ENCODE measurements at places on chromosomes 7 and 10. TPM values are rescaled to one million over a fixed set of nuclear protein-coding genes. Genes with fewer than 3 reads are reported as not detected.
A peak's percentile ranks its signal among the peaks of the same experiment; 100 is the strongest.

DNA sequence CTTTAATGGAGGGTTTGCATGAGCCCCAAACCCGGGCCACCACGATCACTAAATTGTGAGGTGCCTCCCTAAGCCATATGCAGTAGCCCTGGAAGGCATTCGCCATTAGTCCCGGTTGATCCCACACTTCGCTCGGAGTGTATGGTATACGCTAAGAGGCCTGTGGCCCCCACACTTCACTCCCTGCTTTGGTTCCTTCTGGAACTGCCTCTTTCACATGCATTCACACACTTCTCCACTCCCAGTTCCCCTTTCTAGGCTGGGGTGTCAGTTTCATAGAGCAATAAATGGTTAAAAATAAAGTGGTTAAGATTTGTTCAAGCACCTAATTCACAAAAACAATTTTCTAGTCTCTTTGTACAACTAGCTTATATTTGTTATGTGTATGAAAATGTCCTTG is 212.1 kb upstream of the KCND2 start:
- DNase-seq: no peak

DNA sequence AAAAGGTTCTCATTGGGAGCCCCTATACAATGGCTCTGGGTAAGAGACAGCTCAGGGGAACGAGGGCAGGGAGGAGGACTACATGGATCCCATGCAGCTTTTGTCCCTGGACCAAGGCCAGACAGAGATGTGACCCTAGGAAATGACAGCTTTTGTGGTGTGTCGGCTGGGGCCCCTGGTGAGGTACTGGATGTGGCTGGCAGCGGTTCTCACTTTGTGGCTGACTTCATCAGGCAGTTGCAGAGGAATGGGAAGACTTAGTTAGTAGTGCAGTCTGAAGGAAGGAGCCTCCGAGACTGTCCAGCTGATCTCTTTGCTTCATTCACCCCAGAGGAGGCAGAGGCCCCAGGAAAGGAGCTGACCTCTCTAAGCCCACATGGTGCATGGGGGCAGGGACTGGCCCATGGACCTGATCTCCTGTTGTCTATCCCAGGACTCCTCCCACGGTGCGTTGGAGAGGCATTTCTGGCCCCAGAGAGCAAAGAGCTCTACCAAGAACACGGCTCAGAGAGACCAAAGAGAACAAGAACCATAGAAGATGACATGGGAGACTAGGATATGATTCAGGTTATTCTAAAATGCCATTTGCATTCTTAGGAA is 202.9 kb downstream of the RPS24 start:
- no peak for DNase-seq

GRCh38 chr7:122942059-122942458 is 53.4 kb downstream of the TAS2R16 start:
- no peak for DNase-seq

GRCh38 chr10:80491251-80492102 is 37.4 kb downstream of the TSPAN14 start:
- DNase-seq: no peak

DNA sequence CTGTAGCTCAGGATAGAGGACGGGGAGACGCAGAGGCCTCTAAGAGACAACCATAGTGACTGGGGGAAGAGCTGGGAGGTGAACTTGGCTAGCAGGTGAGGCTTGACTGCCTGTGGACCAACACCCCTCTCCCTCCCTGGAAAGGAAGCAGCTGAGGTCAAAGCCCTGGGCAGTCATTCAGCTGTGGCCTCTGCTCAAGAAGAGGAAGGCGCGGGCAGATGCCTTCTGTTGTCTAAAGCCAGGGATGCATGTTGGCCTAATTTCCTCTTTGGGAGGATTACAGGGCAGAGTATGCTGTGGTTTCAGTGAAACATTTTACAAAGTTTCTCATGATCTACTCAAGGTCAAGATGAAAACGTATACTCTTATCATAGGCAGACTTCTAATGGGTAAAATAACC is 327.1 kb downstream of the PRPF18 start:
- no peak for DNase-seq

- DNase-seq: no peak
Measured at GRCh38 chr7:7221599-7222038, 39.3 kb downstream of the C1GALT1 start.

DNA sequence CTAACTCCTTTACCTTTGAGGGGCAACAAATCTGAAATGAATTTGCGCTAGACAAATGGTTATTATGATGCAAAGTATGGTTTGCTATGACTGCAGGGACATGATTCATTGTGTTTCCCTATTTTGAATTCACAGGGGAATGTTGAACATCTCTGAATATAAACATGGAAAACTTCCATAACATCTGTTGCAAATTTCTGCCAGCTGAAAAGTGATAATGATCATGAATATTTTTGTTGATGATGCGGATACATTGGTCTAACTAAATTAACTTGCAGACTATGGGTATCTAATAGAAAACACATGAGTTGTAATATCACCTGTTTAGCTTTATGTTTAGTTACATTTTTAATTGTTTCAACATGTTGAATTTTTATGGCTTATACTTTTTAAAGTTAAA is 1325.5 kb downstream of the REEP3 start:
- no peak for DNase-seq

DNA sequence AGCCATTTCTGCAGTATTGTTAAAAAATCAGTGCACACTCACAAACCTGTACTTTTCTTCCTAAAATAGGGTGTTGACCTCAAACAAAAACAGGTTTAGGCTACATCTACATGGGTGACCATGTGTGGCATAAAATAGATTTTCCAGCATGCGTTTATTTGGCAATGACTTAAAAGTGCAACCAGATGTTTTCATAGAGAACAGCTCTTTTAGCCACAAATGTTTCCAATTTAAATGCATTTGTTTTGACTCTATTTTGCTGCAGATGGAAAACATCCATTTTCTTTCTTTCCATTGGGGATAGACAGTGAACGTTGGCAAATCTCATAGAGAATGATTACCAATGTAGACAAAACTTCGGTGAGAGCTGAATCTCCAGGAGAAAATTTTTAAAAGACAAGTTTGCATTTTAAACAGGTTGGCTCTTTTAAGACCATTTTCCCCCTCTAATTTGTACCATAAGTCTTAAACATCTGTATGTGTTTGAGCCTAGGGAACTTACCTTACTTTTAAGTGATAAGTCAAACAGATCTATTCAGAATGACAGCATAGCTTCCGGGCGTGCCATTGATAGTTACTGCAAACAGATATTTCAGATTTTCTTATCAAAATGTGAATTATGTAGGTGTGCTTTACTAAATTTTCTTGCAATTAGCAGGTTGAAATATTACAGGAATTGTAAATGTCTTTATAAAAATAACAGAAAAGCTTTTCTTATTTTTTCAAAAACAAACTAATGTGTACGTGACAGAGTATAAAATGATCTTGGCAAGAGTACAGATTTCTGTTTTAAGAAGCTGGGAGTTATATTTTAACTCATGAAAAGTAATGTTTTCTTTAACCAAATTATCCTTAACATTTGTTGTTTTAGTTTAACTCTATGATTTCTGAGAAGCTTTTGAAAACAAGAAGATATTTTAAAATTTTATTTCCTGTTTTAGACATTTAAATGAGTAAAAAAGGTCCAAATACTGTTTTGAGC is 144.9 kb downstream of the HGF start:
- no peak for DNase-seq

GRCh38 chr10:125060826-125061556 is 99.4 kb downstream of the CTBP2 start:
- peak; percentile 73 for DNase-seq

GRCh38 chr10:60008816-60009215 is 102.5 kb upstream of the CCDC6 start:
- DNase-seq: no peak

DNA sequence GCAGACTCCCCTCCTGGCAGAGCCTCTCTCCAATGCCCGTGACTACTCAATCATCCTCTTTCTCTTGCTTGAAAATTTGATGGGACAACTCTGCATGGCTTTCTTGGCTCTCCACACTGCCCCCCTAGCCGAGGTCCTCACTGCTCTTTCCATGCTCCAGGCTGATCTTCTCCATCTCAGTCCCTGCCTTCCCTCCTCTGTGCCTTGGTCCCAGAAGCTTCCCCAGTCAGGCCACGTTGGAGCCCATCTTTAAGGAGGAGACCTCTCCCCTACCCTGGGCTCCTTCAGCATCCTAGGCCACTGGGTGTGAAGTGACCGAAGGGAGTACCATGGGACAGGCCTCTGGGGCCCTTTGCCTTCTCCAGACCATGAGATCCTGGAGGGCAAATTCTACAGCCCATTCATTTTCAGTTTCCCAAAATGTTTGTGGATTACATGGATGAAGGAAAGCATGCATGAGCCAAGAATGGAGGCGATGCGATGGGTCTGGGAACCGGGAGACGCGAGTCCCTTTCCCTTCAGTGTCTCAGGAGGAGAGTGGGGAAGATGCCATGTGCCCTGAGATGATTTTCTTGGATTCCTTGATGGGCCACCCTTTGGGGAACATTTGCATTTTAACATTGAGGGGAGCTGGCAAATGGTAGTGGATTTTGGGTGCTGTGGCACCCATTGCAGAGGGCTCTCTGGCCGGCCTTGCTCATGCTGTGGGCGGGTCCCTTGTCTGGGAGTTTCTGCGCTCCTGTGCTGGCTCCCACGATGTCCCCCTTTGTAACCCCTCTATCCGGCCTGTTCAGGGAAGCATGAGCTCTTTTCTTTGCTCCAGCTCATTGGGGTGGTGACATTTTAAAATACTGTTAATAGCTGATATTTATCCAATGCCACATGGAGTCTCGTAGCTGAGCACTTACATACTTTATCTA is 376.6 kb downstream of the RPS24 start:
- DNase-seq: no peak

GRCh38 chr7:17989546-17989945 is 38.1 kb downstream of the PRPS1L1 start:
- no peak for DNase-seq

DNA sequence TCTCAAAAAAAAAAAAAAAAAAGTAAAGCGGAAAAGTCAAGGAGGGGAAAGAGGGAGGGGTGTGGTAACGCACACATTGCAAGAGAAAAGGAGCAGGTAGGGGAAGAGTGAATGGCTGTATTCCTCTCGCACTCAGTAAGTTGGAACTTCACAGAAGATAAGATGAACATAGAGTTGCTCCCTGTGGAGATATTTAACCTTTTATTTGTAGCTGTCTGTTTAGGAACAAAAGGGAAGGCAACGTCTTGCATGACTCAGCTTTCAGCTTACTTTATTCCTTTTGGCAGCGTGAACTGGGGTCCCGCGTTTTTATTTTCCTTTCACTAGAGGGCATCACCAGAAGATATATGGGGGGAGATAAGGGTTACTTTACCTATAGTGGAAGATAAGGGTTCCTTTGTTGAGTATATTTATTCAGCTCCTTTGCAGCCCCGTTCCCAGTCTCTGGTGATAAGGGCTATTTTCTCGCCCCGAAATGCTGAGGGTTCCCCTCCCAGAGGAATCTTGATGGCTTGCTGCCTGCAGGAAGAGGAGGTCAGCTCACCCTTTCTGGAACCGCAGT is 78.5 kb downstream of the APBB1IP start:
- no peak for DNase-seq

DNA sequence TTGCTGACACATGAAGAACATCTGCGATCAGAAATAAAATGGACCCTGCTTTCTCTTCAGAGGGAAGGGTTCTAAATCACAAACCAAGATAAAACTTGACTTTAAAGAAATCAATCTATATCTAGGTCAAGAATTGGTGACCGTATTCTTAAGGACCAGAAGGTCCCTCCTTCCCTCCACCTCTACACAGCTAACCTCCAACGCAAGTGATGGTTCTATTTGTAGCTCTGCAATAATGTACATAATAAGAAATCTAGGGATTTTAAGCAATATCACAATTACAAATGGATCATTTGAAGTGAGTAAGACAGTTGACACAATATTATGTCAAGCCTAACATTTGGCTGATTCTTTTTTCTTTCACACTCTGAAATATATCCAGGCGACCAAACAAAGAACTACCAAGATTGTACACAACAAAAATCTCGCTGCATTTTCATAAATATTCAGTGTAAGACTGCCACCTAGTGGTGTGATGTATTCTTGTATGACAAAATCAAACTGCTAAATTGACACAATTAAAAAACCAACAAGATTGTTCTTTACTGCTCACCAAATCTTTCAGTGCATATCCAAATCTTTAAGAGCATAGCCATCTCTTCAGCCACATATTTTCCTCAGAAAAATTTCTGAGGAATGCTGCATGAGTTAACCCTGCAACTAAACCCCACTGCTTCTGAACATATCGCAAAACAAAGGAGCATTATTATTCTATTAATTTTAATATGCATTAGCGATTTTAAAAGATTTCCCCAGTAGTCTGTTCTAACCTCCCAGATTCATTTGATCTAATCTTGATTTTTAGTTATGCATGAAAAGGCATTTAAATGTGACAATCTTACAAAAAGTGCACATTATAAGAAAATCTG is 44.5 kb downstream of the ICA1 start:
- DNase-seq: peak; percentile 85

GRCh38 chr7:100882785-100883526 is 6.6 kb downstream of the UFSP1 start:
- DNase-seq: no peak

DNA sequence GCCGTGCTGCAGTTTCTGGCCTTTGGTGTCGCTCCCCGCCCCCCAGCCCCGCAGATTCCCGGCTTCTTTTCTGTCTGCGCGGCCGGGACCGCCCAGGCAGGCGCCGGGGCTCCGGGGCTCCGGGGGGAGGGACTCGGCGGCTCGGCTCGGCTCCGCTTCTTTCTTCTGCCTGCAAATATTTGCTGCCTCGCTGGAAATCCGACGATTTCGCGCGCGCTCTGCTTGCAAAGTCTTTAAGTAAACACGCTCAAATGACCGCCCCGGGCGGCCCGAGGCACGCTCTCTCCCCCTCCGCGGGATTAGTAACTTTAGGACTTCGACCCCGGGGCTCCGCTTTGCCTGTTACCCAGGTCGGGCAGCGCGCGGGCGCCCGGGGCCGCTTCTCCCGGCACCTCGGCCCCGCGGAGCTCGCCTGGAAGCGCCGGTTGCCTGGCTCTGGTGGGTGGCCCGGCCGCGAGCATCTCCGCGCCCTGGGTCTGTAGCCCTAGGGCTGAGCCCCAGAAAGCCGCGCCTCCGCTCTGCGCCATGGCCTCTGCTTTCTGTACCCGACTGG is 3.9 kb upstream of the GATA3 start:
- no peak for DNase-seq

GRCh38 chr7:139771001-139771956 is 6.5 kb downstream of the HIPK2 start:
- DNase-seq: no peak

Gene SPAM1
- not detected for total RNA-seq

Gene PYROXD2
- 4.3 TPM for total RNA-seq

Gene KMT2E
- 68.0 TPM for total RNA-seq

Gene CPED1
- not detected for total RNA-seq

Gene ADRB1
- 1.3 TPM for total RNA-seq

Measured in OCI-LY7 (cell line).